ENCODE measurements at places on chromosomes 2 and 18.
A peak's percentile ranks its signal among the peaks of the same experiment; 100 is the strongest.

- no peak for DNase-seq
These were observed 99.9 kb downstream of the CBLN2 start for GRCh38 chr18:72444111-72444797.

- no peak for DNase-seq
These were observed 40.9 kb downstream of the TMEM247 start for GRCh38 chr2:46520130-46520711.

DNA sequence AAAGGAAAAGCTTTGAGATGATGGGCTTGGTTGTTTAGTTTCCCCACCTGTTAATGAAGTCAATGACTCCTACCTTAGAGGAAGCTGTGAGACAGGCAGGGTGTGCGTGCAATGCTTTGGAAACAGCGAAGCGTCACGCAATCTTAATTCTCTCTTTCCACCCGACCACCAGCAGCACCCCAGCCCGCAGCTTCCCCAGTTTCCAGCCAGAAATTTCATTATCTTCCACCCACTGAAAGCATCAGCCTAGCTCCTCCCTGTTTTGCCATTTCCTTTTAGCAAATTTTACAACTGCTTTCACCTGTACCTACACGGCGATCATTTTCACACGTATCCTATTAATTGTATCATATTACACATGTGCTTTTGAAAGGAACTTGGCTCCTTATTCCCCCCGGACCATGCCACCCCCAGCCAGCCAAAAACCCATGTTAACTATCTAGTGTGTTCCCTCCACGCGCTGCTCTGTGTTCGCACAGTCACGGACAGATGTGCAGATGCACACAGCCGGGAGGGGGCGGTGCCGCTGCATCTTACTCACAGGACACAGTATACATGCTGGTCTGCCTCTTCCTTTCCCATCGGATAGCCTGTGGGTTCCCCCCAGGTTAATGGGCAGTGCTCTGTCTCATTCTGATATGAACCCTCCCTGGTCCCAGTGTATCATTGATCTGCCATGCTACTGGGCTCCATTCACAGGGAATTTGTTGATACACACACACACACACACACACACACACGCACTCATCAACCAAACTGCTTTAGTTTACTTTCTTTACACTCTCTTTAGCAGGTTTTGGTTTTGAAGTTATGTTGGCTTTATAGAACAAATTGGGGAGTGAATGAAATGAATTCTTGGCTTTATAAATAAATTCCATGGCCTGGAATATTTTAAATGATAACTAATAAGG lies 22.4 kb downstream of the CYP27C1 start:
- peak; percentile 17 for DNase-seq

- no peak for DNase-seq
These were observed 21.0 kb downstream of the SMAD2 start for GRCh38 chr18:47909484-47909883.

DNA sequence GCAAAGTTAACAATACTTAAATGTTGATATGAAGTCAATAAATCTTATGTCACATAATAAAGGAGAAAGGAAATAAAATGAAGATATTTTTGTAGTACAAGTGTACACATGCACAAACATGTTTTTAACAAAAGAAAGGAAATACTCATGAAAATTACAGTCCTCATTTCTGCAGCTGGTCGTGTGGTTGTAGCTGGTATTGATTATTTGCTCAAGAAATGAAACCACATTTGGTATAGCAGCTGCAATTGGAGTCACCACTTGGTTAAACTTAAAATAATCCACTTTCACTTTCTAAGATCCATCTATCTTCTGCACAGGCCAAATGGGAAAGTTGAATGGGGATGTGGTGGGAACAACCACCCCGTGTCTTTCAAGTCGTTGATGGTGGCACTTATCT lies 580.5 kb upstream of the NRXN1 start:
- no peak for DNase-seq

GRCh38 chr2:205510345-205510744 lies 172.0 kb upstream of the NRP2 start:
- DNase-seq: no peak

GRCh38 chr2:70679259-70679658 lies 88.7 kb downstream of the ADD2 start:
- no peak for DNase-seq

- peak; percentile 65 for DNase-seq
These were observed 62.9 kb downstream of the AFTPH start for GRCh38 chr2:64586883-64587481.

- DNase-seq: no peak
These were observed 13.1 kb upstream of the SLC35F5 start for GRCh38 chr2:113769555-113769954.

DNA sequence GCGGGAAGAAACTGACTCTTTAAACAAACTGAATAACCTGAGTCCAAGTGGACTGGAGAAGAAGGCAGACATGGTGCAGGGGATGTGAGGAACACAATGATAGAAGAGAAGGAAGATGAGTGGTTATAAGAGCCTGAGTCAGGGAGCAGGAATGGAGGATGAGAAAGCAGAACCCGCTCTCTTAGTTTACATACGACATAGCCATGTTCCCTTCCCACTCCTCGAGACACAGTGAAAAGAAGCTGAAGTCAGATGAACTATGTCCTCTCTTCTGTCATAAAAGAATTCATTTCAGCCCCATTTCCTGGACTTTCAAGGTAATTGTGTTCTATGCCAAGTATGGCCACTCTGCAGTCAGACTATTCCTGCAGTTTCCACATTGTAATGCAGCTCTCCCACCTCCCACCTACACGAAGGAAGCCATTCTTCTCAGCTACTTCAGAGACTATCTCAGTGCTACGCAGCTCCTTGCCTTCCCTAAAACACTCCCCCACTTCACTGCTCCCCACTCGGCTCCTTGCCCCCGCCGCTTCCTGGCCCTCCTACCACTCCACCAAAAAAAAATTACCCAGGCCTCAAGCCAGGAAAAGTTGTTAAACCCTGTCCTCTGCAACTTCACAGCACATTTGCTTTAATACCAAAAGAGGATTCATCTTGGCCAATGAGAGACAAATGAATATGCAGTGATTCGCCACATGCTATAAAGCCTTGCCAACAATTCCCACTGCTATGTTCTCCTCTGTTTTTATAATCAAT lies 323.4 kb upstream of the EPHA4 start:
- DNase-seq: no peak

GRCh38 chr2:141791521-141791920 lies 339.3 kb downstream of the LRP1B start:
- DNase-seq: no peak

- no peak for DNase-seq
These were observed 45.0 kb downstream of the TPGS2 start for GRCh38 chr18:36783792-36784191.

DNA sequence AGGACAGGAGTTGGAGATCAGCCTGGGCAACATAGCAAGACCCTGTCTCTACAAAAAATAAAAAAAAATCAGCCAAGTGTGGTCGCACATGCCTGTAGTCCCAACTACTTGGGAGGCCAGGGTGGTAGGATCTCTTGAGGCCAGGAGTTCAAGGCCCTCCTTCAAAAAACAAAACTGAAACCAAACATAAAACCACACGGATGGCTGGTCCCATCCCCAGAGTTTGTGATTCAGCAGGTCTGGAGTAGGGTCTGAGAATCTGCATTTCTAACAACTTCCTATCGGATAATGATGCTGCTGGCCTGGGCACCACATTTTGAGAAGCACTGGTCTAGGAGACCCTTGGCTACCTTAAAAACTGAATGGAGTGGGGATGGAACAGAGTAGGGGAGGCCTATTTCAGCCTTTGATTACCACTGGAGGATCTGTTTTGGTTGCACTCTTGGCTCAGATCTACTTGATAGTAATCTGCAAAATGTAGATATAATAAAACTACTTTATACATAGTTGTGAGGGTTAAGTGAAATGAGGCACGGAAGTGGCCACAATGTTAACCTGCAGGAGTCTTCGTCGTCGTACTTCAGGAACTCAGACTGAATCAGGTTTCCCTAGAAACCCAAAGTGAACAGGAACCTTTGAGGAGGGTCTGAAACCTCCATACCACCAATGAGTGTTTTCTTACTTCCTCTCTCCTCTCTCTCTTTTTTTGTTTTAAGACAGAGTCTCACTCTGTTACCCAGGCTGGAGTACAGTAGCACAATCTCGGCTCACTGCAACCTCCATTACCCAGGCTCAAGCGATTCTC lies 25.5 kb upstream of the NFE2L2 start:
- no peak for DNase-seq

DNA sequence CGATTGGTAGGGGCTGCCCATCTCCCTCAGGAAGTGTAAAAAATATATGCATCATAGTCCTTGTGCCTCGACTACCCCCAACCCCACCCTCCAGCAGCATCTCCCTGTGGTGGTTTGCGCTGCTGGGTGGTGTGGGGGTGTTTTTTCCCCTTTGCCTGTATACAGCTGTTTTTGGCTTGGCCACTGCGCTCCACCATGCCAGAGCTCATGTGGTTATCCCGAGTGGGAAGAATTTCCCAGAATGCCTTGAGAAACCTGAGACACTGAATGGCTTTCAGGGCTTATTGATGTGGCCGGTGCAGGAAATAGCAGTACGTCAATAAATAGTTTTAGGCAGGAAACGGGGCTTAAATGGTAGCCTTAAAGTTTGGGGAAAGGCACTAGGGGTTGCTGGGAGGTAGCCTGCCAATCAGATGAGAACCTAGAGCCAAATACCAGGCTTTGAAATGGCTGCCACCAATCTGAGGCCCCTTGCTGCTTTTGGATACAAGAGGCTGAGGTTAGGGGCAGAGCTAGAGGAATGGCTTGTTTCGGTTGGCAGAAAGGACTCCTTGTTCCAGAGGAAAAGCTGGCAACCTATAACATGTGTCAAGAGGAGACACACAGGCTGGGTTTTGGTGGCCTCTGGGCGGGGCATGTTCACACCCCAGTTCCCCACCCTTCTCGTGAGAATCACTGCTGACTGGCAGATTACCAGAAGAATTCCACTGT lies 144.1 kb downstream of the SMAD7 start:
- DNase-seq: no peak

GRCh38 chr18:35875566-35875965 lies 96.9 kb upstream of the RMP24 start:
- no peak for DNase-seq

DNA sequence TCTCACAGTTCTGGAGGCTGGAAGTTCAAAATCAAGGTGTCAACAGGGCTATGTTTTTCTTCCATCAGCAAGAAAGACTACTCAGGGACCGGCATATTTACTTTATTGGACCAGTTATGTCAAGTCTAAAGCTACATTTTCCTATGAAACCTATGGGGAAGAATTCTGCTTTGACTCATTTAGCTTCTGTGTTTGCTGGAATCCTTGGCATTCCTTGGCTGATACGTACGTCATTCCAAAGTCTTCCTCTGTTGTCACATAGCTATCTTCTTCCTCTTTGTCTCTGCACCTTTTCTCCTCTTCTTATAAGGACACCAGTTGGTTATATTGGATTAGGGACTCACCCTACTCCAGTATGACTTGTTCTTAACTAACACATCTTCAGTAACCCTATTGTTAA lies 137.4 kb upstream of the FBXO11 start:
- no peak for DNase-seq

- DNase-seq: no peak
These were observed 37.5 kb downstream of the PAX8 start for GRCh38 chr2:113240915-113241911.
